Ascending aorta (tissue), 2 donors: ENCODE measurements at places on chromosomes 1 and 21.

- H3K27ac ChIP-seq: no peak overlapping the region
- no peak overlapping the region for H3K4me3 ChIP-seq
- no peak for DNase-seq
- H3K36me3 ChIP-seq: no peaks in the 10 kb centered on the region
These were observed 202.1 kb upstream of the PLXNA2 start for GRCh38 chr1:208446271-208446691.

DNA sequence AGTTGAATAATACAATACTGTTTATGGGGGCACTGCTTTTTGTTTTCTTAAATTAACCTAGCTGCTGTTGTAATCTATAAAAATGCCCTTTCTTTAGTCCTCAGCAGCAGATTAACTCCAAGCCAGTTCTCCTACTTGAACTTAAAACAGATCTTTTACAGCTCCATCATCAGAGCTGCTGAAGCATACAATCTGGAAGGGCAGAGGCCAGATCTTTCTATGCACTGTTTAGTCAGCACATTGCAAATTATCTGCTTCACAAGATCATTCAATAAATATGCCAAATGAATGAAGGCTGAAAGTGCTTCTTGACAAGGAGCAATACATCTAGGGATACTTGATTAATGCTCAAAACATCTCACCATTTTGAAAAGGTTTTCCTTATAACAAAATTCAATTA lies 115.8 kb downstream of the PLPPR5 start:
- no peaks in the 10 kb centered on the region for H3K36me3 ChIP-seq
- no peak overlapping the region for H3K27ac ChIP-seq
- no peaks in the 10 kb centered on the region for H3K4me1 ChIP-seq
- no peak overlapping the region for H3K4me3 ChIP-seq
- no peaks in the 10 kb centered on the region for H3K27me3 ChIP-seq
- no peak for DNase-seq

- no peaks in the 10 kb centered on the region for H3K27me3 ChIP-seq
- H3K36me3 ChIP-seq: peaks cover 14% of the 10 kb centered on the region
- H3K4me3 ChIP-seq: peak overlapping the region; percentile 85
These were observed 920 bp downstream of the MTHFR start for GRCh38 chr1:11804666-11805421.

DNA sequence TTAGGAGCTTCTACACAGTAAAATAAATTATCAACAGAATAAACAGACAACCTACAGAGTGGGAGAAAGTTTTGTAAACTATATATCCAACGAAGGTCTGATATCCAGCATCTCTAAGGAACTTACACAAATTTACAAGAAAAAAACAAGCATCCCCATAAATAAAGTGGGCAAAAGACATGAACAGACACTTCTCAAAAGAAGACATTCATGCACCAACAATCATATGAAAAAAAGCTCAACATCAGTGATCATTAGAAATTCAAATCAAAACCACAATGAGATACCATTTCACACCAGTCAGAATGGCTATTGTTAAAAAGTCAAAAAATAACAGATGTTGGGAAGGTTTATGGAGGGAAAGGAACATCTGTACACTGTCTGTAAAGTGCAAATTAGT lies 526.4 kb upstream of the CAMK1G start:
- H3K27me3 ChIP-seq: no peaks in the 10 kb centered on the region
- H3K4me3 ChIP-seq: no peak overlapping the region
- H3K27ac ChIP-seq: no peak overlapping the region
- no peaks in the 10 kb centered on the region for H3K4me1 ChIP-seq

DNA sequence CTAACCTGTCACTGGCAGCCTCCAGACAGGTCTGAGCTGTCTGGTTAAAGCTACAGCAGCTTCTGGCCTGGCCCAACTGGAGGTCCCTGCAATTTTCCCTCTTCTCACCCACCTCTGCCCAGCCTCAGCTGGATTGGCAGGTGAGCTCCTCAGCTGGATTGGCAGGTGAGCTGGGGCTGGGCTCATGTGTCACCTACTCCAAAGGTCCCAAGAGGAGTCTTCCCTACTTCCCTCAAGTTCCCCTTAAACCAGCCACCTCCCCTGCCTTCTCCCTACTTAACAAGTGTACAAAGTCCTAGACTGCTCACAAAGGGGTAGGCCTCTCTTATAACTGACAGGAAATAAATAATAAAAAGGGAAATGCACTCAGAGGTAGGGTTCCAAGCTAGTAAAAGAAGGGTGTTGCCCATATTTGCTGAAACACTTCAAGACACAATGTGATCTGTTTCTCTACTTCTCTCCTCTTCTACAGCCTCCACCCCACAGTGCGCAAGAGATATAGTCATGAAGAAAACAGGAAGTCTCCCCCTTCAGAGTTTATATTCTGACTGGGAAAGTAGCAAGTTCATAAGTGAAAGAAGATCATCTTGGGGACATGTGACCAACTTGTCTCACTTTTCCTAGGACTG lies at the start of gene GPA33:
Gene GPA33, minus strand, starts transcription at position 64 of the 629 bp plus-strand sequence. CDS start 90 bp downstream, outside the sequence.
- H3K4me1 ChIP-seq: no peaks in the 10 kb centered on the region
- H3K27me3 ChIP-seq: no peaks in the 10 kb centered on the region
- H3K4me3 ChIP-seq: no peak within 1 kb of the TSS
- DNase-seq: no peak
- H3K36me3 ChIP-seq: no peaks in the 10 kb centered on the region
- H3K27ac ChIP-seq: no peak within 1 kb of the TSS

DNA sequence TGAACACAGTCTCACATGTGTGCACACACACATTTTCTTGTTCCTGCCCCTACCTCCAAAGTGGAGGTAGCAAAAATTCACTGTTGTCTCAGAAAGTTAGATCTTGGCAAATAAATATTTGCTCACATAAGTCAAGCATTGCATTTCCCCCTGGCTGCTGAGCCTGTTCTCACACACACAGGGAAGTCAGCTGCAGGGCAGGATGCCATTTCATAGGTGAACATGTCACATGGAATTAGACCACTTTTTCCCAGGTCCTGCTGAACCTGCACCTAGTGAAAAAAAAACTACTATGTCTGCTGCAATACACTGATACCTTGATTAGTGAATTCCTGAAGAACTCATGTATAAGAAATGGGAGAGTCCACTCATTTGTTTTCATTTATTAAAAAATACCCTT lies 5.3 kb upstream of the CD55 start:
- H3K36me3 ChIP-seq: no peaks in the 10 kb centered on the region
- no peak overlapping the region for H3K4me3 ChIP-seq
- no peaks in the 10 kb centered on the region for H3K4me1 ChIP-seq
- no peak for DNase-seq
- H3K27ac ChIP-seq: no peak overlapping the region

GRCh38 chr1:224733027-224733911 lies 117.2 kb downstream of the CNIH3 start:
- no peaks in the 10 kb centered on the region for H3K36me3 ChIP-seq
- no peaks in the 10 kb centered on the region for H3K4me1 ChIP-seq
- no peak for DNase-seq
- no peaks in the 10 kb centered on the region for H3K27me3 ChIP-seq
- no peak overlapping the region for H3K4me3 ChIP-seq

- no peaks in the 10 kb centered on the region for H3K36me3 ChIP-seq
- no peak overlapping the region for H3K27ac ChIP-seq
- H3K27me3 ChIP-seq: no peaks in the 10 kb centered on the region
- peaks cover 10% of the 10 kb centered on the region for H3K4me1 ChIP-seq
These were observed 2.0 kb upstream of the MARCKSL1 start for GRCh38 chr1:32337855-32338636.

DNA sequence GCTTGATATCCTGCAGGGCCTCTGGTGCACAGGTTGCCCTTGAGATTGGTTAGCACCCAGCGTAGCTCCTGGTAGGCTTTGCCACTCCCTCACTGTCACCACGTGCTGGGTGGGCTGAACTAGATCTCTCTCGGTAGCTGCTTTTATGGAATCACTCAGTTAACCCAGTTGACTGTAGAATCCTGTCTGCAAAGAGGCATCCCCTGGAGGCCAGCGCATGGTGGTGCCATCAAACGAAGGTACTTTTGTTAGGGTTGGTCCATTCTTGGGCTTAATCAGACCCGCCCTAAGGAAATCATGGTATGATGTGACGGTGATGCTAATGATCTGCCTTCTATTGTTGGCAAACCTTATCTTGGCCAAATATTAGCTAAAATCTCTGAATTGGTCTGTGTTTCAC lies 153.4 kb downstream of the GALNT2 start:
- H3K4me1 ChIP-seq: peaks cover 8% of the 10 kb centered on the region
- H3K27me3 ChIP-seq: no peaks in the 10 kb centered on the region
- peak overlapping the region; percentile 95 for H3K27ac ChIP-seq
- no peak overlapping the region for H3K4me3 ChIP-seq
- DNase-seq: no peak

GRCh38 chr1:161287482-161288054 lies 22.2 kb downstream of the MPZ start:
- H3K4me1 ChIP-seq: no peaks in the 10 kb centered on the region
- no peaks in the 10 kb centered on the region for H3K27me3 ChIP-seq
- H3K36me3 ChIP-seq: no peaks in the 10 kb centered on the region
- no peak overlapping the region for H3K4me3 ChIP-seq

DNA sequence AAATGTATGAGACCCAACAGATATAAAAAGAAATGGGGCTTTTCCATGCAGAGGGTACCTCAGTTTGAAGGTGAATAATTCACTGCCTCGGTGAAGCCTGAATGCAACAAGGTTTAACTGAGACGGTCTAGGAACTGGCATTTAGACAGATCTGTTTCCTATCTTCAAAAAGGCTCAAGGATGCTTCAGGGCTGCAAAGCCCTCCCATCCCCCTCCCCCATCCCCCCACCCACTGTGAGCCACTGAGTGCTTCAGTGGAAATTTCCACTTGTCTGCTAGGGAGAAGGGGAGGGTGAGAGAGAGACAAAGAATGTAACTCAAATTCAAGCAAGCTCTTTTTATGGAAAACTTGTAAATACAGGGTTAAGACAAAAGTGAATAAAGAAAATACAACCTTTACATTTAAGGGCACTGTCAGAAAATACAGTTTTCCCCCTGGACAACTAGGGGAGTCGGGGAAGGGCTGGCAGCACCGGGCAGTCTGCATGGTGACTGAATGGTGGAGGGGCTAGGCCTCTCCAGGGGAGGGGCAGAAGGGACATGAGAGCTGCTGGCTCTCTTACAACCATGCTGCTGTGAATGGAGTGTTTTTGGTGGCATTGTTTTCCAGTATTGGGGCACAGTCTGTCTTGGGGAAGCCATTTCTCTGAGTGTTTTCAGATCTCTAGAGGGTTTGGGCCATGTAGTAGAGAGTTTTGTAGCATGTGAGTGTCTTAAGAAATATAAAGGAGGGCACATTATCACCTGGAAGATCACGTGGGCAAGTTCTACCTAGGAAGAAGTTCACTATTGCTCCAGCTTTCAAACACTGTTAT lies 56.7 kb downstream of the MRPS6 start:
- peaks cover 10% of the 10 kb centered on the region for H3K36me3 ChIP-seq
- no peaks in the 10 kb centered on the region for H3K27me3 ChIP-seq
- no peak for DNase-seq
- peak overlapping the region; percentile 53 for H3K4me3 ChIP-seq

DNA sequence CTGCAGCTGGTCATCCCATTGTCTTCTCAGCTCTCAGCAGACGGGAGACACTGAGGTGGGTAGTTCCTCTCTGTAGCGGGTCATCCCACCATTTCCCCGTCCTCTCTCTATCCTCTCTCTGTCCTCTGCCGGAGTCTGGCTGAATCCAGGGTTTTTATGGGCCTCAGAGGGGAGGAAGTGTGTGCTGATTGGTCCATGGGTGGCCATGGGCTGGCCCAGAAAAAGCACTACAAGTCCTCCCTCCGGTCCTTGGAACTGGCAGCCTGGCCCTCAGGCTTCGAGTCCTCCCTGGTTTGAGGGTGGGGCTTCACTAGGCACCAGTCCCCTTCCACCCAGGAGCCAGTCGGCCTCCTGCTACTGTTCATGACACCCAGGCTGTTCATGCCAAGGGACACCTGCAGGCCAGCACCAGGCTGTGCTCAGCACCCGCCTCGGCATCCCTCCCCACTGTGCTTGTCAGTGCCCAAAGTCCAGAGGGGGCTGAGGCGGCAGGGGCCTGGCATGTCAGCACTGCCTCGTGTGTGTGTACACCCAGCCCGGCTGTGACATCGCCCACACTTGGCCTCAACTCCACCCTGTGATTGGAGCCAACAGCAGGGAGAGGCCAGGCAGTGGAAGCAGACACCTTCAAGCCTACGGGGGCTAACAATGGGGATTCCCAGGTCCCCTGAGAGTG lies 23.0 kb upstream of the LRRC8C start:
- no peak for DNase-seq
- no peak overlapping the region for H3K4me3 ChIP-seq
- H3K27me3 ChIP-seq: no peaks in the 10 kb centered on the region
- no peak overlapping the region for H3K27ac ChIP-seq
- H3K36me3 ChIP-seq: no peaks in the 10 kb centered on the region
- H3K4me1 ChIP-seq: no peaks in the 10 kb centered on the region

DNA sequence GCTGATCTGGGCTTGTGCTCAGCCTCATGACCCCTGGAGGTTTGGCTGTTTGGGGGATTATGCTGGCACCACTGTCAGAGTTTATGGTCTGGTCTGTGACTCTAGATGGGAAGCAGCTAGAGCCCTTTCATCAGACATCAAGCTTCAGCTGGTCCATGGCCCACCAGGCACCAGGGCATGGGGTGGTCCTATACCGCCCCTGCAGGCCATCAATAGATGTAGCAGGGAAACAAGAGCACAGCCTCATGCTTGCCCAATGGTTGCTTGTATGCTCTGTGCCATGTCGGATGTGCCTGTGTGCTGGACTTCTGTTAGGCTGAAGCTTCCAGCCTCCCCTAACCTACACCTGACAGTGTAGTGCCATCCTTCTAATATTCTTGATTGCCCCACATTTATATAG lies 71.1 kb upstream of the CD34 start:
- H3K4me1 ChIP-seq: no peaks in the 10 kb centered on the region
- H3K27ac ChIP-seq: no peak overlapping the region
- H3K36me3 ChIP-seq: no peaks in the 10 kb centered on the region
- H3K4me3 ChIP-seq: no peak overlapping the region
- H3K27me3 ChIP-seq: no peaks in the 10 kb centered on the region

- peaks cover 6% of the 10 kb centered on the region for H3K4me1 ChIP-seq
- H3K4me3 ChIP-seq: peak overlapping the region; percentile 52
- H3K27ac ChIP-seq: no peak overlapping the region
- no peak for DNase-seq
- H3K36me3 ChIP-seq: no peaks in the 10 kb centered on the region
These were observed 1.4 kb downstream of the LRRC7 start for GRCh38 chr1:69569175-69569541.
